ENCODE measurements at places on chromosomes 3 and 15. TPM values are rescaled to one million over a fixed set of nuclear protein-coding genes. Genes with fewer than 3 reads are reported as not detected.

TMC3 gene
- total RNA-seq = 0.05 TPM

RBMS3 gene
- total RNA-seq = 21.8 TPM

ILDR1 gene
- 1.8 TPM for total RNA-seq

PDZRN3 gene
- 9.7 TPM for total RNA-seq

GRCh38 chr3:162353414-162353813 lies 856.8 kb downstream of the OTOL1 start:
- DNase-seq = no peak

DNA sequence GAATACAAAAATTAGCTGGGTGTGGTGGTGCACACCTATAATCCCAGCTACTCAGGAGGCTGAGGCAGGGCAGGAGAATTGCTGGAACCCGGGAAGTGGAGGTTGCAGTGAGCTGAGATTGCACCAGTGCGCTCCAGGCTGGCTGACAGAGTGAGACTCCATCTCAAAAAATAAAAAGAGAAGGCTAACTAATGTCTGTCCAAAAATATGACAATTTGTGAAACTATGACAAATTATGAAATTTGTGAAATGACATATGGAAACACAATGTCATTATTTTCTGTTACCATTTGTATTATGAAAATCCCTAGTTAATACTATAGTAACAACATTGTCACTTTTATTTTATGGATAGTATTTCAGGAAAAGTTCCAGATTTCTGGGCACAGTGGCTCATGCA lies 1306.3 kb upstream of the EPHA6 start:
- no peak for DNase-seq

DNA sequence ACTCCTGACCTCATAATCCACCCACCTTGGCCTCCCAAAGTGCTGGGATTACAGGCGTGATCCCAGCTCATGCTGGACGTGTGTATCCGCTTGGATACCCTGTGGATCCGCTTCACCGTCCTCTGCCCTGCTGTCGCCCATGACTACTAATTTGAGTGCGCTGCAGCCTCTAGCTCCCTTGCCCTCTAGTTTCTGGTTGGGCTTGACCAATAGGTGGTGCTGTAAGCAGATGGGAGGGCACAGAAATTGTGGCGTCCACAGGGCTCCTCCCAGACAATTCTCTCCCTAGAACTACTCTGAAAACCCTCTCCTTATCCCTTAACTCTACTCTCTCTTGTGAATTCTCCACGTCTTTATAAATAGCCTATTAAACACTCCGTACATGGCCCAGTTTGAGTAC lies 36.2 kb downstream of the ZPLD1 start:
- DNase-seq = no peak

- DNase-seq = no peak
Observed at GRCh38 chr15:46778876-46779275, 938.4 kb upstream of the SEMA6D start.

GRCh38 chr15:88912500-88912921 lies 668 bp downstream of the MFGE8 start:
- no peak for DNase-seq

All from lower leg skin (tissue), 4 donors.